ENCODE measurements at places on chromosomes 3 and 15.

GRCh38 chr3:150293401-150294001 is 114.6 kb upstream of the TSC22D2 start:
- no peaks in the 10 kb centered on the region for H3K36me3 ChIP-seq
- no peak overlapping the region for H3K4me3 ChIP-seq
- peaks cover 6% of the 10 kb centered on the region for H3K4me1 ChIP-seq
- no peaks in the 10 kb centered on the region for H3K27me3 ChIP-seq

DNA sequence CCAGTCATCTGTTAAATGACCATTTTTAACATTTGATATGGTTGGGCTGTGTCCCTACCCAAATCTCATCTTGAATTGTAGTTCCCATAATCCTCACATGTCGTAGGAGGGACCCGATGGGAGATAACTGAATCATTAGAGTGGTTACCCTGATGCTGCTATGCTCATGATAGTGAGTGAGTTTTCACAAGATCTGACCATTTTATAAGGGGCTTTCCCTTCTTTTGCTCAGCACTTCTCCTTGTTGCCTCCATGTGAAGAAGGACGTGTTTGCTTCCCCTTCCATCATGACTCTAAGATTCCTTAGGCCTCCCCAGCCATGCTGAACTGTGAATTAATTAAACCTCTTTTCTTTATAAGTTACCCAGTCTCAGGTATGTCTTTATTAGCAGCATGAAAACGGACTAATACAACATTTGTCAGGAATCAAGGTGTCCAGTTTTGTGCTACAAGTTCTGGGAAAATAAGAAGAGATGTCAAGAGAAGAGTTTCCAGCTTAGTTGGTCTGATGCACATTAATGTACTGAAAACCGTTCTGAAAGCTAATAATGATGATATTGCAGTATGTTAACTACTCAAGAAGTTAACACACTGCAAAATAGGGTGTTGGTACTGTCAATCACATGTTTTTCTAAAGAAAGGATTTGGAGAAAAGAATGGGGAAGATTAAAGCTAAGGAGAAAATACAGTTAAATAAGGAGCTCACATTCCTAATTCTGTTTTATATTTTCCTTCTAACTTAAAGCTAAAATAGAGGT is 67.9 kb downstream of the ATP8B4 start:
- no peaks in the 10 kb centered on the region for H3K27me3 ChIP-seq
- no peak for DNase-seq
- no peaks in the 10 kb centered on the region for H3K4me1 ChIP-seq
- no peak overlapping the region for H3K4me3 ChIP-seq
- H3K36me3 ChIP-seq: no peaks in the 10 kb centered on the region
- H3K27ac ChIP-seq: no peak overlapping the region

DNA sequence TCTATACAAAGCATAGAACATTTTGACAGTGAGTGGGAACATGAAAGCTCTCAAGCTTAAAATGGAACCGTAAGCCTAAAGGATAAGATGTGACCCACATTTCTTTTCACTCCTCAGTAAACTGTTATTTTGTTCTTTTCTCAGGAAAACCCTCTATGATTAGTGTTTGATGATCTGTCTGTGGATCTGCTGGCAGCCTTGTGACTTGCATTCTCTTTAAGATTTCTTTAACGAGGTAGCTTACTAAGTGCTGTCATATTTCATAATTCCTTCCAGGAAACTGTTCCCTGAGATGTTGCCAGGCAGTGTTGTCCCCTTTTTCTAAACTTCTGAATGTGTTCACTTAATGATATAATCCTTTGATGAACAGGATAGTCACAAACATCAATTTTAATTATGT is 167.6 kb downstream of the PYDC2 start:
- no peaks in the 10 kb centered on the region for H3K36me3 ChIP-seq
- no peak overlapping the region for H3K27ac ChIP-seq
- DNase-seq: no peak

DNA sequence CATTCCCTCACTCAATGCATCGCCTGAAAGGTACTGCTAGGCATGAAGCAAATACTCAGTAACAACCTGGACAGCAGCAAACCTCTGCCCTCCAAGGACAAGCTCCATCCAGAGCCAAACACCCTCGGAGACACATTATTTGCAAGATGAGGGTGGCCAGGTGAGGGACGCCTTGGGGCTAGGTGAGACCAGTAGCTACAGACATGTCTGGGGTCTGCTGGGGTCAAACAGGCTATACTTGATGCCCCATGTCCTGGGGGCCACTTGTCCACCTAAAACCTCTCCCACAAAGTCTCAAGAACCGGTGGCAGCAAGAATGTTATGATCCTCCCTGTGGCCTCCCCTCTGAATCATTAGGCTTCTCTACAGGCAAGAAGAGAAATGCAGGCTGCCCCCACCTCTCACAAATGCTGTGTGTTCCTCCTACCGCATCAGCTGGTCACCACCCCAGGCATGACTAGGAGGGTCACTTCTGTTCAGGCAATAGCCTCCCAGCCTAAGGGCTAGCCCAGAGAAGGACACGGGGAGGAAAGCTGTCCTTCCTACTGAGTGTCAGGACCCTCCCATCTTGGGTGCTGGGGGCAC is 54.3 kb downstream of the TBC1D2B start:
- no peak overlapping the region for H3K4me3 ChIP-seq
- DNase-seq: no peak
- H3K4me1 ChIP-seq: peaks cover 23% of the 10 kb centered on the region
- H3K27ac ChIP-seq: peak overlapping the region; percentile 67
- no peaks in the 10 kb centered on the region for H3K36me3 ChIP-seq

Measured in psoas muscle (tissue), 8 donors.